ENCODE measurements at places on chromosomes 16 and 17. TPM values are rescaled to one million over a fixed set of nuclear protein-coding genes. Genes with fewer than 3 reads are reported as not detected.

DNA sequence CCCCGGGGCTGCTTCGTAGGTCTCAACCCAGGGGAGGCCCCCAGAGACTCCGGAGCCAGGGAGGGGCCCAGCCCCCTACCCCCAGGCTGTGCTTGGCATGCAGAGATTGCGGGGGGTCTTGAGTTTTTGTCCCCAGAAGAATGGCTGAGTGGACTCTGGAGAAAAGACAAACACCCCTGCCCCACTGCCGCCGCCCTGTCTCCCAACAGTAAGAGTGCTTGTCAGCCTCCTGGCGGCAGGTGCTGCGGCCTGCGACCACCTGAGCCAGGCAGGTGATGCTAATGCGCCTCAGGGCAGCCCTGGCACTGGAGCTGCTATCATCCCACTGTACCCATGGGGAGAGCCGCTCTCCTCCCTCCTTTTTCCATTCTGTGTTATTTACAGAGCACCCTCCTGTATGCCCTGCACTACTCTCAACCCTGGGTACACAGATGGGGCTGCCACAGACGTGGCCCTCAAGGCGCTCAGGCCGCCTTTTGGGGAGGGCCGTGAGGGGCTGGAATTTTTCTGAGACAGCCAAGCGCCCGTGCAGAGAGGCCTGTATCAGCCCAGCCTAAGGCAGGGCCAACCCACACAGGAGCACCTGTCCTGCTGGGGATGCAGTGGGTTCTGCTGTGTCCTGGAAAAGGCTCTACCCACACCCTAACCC, 2.6 kb upstream of the IL17C start:
- no peaks in the 10 kb centered on the region for H3K36me3 ChIP-seq
- H3K4me3 ChIP-seq = no peak overlapping the region
- no peak overlapping the region for H3K27ac ChIP-seq
- peaks cover 18% of the 10 kb centered on the region for H3K4me1 ChIP-seq
- DNase-seq = no peak

DNA sequence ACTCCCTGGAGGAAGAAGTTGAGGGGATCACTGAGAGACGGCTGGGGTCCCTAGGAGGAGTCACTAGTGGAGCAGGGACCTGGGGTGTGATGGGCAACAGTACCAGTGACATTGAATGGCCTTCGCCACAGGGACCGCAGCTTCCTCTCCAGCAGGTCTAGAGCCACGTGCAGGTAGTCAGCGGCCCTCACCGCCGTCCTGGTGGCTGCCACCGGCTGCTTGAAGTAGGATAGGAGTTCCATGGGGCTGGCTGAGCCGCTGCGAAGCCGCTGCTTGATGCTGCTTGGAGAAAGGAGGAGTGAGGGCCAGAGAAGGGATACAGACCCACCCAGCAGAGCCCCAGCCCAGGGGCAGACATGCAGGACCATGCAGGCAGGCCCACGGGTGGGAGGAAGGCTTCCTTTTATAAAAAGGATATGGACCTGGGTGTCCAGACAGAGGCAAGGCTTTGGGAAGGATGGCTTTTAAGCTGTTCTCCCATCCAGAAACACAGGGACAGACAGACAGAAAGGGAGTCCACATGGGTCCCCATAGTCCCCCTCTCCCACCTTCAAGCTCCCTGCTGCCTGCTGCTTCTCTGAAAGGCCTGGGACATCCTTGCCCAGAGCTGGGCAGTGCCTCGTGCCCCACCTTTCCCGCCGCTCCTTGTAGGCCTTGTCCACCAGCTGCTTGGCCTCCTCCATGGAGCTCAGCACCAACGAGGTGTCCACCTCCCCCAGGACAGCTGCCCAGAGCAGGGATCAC, 827 bp downstream of the MPO start:
- peaks cover 10% of the 10 kb centered on the region for H3K4me1 ChIP-seq
- H3K27me3 ChIP-seq = no peaks in the 10 kb centered on the region
- no peak overlapping the region for H3K27ac ChIP-seq
- DNase-seq = no peak

GLP2R gene
- 4.7 TPM for total RNA-seq

LAT gene
- 4.7 TPM for total RNA-seq

SMARCD2 gene
- total RNA-seq = 87.9 TPM

ZFP3 gene
- total RNA-seq = 5.3 TPM

Data from body of pancreas (tissue), 4 donors.